Endothelial cell of umbilical vein (primary cell): ENCODE measurements at places on chromosomes 16 and 17. TPM values are rescaled to one million over a fixed set of nuclear protein-coding genes. Genes with fewer than 3 reads are reported as not detected.

CDH5 gene
- 765 and 804 TPM in 2 replicates for total RNA-seq

- no peak for DNase-seq
These were observed 142.2 kb downstream of the CCDC182 start for GRCh38 chr17:57602896-57603295.

GAST gene
- total RNA-seq, result not detected in 2 replicates

KRTAP3-2 gene
- not detected in 2 replicates for total RNA-seq

KCNJ18 gene
- not detected in 2 replicates for total RNA-seq

- DNase-seq, result no peak
These were observed 2.8 kb downstream of the HAPSTR1 start for GRCh38 chr16:9094011-9094846.

- DNase-seq, result peak; percentile 20
These were observed 404.1 kb downstream of the WWOX start for GRCh38 chr16:78503602-78504001.

DNA sequence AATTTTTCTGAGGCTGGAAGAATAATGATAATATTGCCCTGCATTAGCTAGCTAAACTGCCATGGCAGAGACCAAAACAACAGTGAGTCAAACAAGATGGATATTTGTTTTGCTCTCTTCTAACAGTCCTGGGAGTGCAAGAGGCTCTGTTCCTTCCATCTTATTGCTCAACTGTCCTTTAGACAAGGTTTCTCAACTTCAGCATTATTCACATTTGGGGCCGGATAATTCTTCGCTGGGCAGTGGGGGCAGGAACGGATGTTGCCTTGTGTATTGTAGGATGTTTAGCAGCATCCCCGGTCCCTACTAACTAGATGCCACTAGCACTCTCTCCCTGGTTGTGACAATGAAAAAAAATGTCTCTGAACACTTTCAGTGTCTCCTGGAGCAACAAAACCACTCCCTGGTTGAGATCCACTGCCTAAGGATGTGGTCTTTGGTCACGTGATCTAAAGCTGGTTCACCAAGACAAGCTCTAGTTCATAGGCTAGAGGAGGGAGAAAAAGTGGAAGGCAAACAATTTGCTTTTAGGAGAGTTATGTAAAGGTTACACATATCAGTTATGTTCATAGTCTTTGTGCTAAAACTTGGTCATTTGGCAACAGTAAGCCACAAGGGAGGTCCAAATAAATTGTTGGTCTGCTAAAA lies 144.4 kb downstream of the PCTP start:
- DNase-seq, result no peak

CORO1A gene
- 6.1 and 6.6 TPM in 2 replicates for total RNA-seq

KRT20 gene
- not detected in 2 replicates for total RNA-seq

PRR15L gene
- total RNA-seq, result not detected in 2 replicates

AOC3 gene
- 0.27 and 0.44 TPM in 2 replicates for total RNA-seq

TVP23C gene
- total RNA-seq, result 28.7 and 36.3 TPM in 2 replicates

BCAR1 gene
- 237 and 267 TPM in 2 replicates for total RNA-seq
